NCI-H345 (cell line): ENCODE measurements at places on chromosomes 6 and 20.

- no peak for DNase-seq
Measured at GRCh38 chr6:36634317-36635108, 40.4 kb downstream of the SRSF3 start.

DNA sequence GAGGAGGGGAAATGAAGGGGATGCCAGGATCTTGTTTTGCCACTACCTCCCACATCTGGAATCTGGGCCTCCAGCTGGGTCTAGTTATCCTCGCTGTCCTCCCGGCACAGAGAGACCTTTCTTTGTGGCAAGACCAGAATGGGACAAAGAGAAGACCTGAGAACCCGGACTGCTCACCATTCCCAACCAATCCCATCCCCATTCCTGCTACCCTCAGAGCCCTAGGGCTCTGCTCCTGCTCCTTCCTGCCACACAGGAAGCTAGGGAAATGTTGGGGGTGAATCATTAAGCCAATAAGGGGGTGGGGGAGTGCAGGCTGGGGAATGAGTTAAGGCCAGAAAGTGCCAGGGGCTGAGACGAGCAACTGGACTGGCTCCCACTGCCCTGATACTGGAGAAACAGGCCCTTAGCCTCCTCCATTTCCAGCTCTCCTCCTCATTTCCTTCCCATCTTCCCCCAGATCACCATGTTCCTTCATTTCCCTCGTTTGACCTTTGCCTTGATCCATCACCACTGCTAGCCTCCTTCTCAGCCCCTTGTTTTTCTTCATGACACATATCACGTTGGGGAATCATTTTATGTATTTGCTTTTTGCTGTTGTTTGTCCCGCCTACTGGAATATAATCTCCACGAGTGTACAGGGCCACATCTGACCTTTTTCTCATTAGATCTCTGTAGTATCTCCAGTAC, 4.6 kb upstream of the IER3 start:
- DNase-seq: no peak

DNA sequence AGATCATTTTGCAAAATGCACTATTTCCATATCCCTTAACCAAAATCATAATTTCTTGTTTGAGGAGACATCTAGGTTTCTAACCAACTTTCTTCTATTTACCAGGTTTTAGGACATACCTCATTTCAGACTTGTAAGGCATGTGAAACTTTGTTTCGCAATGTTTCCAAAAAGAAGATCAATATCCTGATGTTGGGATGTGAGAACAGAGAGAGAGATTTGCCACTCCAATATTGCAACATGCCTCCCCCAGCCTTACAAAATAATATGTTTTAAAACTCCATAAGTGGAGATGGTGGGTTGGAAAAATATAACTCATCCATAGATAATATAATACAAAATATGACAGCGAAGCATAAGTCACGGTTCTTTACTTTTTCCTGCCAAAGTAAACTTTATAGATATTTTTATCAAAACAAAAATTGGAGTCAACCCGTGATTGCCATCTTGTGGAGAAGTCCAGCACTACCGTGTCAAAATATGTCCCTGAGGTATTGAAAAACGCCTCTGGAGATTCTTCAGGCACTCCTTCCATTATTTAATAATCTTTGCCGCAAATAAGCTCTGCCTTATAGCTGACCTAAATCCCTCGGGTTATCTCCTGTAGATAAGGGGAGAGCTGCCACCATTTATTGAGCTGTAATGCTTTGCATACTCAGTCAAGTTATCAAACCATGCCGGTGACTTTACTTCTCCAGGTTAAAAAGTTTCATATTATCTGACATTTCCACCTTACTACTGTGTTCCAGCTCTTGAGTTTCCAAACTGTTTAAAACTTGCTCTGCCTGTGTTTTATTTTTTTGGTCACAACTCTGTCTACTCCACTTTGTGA, 534.2 kb downstream of the HACE1 start:
- peak; percentile 26 for DNase-seq

DNA sequence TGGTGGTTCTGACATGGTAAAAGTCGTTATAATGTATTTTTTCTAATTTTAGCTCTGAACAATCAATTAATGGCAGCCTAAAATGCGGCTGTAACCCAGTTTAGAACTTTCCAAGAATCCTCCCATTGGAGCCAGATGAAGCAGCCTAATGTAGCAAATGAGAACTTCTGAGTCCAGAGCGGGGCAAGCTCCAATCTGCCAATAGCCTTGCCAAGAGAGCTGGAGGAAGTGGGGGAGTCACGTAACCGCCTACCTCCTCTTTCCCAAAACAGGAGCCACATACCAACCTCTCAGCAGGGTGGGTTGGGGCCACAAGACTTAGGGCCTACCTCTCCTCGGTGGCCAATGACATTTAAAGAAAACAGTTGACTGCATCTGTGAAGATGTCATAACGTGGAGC, 230.6 kb downstream of the SOD2 start:
- DNase-seq: no peak

DNA sequence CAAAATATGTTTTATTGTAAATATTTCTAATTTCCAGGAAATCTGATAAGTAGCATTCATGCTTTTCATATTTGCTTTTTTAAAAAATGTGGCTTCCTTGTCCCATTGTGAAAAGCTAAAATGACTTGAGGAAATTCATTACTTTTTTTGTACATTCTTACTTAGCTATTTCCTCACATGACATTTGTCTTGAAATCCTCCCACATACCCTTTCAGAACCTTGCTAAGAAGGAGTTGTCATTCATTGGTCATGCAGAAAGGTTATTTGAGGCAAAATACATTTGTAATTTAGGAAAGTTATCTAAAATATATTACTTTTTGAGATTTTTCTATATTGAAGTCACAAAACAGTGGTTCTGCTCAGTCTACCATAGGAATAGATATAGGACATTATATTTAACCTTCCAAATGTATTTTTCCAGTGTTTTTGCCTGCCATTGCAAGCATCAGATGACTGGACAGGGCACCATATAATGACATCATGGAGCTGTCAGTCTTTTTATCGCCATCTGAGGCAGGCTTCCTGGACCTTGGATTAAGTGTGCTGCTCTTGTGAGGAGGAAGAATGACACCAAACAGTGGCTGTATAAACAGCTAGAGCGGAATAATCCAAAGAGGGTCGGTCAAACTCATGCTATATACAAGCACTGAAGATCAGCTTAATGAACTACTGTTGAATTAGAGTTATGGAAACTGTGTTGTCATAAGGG, 109.4 kb upstream of the HCRTR2 start:
- DNase-seq: no peak

DNA sequence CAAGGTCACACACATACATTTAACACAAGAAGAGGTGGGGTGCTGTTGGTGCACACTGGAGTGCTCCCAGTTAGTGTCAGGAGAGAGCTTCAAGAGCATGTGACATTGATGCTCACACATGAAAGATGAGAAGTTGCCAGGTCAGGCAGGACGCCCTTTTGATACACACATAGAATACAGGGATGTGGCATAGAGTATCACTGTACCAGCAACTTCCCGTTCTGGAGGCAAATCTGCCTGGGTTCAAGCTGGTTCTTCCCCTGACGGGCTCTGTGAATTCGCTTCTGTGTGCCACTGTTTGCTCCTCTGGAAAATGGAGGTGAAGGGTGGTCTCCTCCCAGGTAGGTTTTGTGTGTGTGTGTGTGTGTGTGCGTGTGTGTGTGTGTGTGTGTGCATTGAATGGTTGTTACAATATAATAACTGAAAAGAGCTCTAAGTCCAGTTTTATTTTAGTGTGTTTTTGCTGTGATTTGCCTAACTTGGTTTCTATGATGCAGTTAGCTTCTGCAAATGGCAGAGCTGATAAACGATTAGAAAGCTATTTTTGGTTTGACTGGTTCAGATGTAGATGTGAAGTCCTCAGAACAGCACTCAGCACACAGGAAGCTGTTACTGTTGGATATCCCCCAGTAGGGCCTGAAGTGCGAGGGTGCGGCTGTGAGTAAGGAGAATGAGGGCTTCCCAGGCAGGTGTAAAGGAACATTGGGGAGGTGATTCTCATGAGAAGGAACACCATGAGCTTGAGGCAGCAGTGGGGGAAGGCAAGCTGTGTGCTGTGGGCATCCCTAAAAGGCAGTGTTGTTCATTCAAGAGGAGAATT, 53.4 kb downstream of the HIVEP1 start:
- DNase-seq: no peak

DNA sequence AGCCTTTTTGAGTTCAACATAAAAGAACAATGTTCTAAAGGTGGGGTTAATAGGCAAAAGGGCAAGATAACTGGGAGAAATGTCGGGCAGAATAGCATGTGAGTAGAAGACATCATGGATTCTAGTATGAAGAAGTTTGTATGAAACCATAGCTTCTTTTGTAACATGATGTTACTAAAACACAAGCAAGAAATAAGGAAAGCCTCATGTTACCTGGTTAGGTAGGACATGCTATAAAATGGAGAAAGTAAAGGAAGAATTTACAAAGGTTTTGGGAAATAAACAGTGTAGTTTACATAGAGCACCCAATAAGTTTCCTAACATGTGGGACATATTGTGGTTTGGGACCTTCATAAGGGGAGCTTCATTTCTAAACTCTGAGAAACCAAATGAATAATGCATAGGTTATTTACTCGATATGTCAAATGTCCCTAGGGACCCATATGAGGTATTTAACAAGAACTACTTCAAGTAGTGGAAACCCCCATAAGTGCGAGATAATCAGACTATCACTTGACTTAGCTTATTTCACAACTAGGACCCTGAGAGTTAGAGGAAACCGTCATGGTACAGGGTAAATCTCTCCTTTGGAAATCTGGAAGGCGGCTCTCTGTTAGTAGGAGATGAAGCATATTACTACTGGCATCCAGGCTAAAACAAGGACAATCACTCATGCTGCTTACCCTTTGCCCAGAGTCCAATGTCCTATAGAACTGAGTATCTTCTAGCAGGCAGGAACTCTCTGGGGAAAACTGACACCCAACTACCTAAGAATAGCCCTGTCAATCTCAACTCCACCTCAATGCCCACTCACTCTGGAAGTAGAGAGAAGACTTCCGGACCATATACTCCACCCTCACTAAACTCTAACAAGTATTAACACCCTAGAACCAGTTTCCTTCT, 57.5 kb downstream of the ILRUN start:
- no peak for DNase-seq

GRCh38 chr6:105954148-105954547, 132.0 kb upstream of the PRDM1 start:
- DNase-seq: no peak

DNA sequence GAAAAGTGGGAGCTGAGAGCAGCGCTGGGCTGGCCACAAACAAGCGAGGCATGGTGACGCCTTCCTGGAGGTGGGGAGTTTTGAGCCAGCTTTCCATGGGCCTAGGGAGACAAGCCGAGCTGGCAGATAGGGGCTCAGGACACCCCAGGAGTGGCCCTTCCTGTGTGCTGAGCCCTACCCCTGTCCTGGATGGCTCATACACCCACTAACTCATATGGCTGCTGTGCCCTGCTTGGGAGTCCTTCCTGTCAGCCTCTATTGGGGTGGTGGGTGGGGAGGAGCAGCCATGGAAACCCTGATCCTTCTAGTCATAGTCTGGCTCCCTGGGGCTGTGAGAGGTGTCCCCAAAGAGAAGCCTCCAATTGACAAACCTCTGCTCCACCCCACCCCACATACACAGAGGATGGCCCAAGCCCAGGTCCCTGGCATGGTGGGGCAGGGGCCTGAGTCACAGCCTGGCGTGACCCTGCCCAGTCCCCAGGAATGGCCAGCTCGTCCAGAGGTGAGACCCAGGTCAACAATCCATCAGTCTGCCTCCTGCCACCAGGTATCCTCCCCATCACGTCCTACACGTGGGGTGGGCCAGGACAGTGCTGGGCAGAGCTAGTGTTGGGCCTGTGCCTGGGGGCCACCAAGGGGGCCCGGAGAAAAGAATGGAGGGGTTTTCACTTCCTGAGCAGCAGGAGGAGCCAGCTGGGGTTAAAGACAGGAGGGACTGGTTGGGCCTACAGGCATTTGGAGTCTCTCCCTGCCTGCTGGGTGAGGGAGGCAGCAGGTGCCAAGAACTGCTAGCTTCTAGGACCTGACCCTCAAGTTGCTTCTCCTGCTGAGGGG, 52.2 kb downstream of the MRPL14 start:
- DNase-seq: no peak

DNA sequence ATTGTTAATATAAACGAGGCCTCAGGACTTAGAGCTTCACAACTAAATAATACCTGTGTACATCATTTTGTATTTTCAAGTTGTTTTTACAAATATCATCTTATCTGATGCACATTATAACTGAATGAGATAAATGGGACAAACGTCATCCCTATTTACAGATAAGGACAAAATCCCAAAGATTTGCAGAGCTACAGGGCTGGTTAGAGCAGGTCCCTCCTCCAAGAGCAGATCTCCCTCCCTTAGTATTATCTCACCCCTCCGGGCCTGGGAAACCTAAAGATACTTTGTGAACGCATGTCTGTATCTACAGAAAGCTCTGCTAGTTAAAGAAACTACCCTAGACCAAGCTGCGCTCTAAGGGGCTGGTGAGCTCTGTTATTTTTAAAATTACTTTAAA, 130.4 kb upstream of the PROKR2 start:
- DNase-seq: no peak

DNA sequence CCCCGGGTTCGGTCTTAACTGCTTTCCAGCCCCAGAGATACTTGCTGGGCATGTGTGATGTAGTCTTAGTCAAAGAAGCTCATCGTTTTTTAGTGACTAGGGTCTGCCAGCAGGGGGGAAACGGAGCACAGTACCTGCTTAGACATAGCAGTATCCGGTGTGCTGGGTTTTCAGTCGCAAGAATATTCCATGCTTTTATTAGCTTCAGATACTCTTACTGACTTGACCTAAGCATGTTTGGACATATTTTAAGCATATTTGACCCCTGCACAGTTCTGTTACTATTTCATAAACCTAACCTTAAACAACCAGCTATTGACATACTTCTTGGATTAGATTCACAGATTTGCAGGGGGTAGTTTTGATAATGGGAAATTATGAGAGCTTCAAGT, 3.0 kb downstream of the E2F3 start:
- peak; percentile 55 for DNase-seq

GRCh38 chr20:34004227-34004626, 10.5 kb downstream of the RALY start:
- DNase-seq: no peak

GRCh38 chr6:168695701-168696100, 254.7 kb downstream of the SMOC2 start:
- peak; percentile 26 for DNase-seq

DNA sequence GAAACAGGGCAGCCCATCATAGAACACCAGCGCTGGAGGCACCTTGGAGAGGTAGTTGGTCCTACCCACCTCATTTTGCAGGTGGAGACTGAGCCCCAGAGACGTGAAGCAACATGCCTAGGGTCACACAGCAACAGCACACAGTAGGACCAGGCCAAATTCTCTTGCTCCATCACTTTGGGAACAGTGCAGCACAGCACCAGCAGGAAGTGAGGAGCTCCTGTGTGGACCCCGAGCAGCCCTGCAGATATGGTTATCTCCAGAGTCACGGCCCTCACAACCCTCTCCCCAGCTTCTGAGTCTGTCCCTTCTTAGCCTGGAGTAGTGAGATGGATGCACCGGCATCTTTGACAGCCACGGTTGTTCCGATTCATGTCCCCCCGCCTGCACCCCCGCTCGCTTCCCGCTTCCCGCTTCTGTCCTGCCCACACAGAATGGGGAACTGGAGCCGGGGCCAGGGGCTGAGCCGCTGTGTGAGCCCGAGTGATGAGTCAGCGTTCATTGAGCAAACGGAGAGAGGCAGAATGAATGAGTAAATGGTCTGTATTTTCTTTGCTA, 72.6 kb upstream of the DUSP22 start:
- DNase-seq: no peak
